ENCODE measurements at places on chromosomes 3 and 15.
A peak's percentile ranks its signal among the peaks of the same experiment; 100 is the strongest.

- no peak for DNase-seq
These were observed 101.1 kb upstream of the CCNL1 start for GRCh38 chr3:157261000-157261399.

DNA sequence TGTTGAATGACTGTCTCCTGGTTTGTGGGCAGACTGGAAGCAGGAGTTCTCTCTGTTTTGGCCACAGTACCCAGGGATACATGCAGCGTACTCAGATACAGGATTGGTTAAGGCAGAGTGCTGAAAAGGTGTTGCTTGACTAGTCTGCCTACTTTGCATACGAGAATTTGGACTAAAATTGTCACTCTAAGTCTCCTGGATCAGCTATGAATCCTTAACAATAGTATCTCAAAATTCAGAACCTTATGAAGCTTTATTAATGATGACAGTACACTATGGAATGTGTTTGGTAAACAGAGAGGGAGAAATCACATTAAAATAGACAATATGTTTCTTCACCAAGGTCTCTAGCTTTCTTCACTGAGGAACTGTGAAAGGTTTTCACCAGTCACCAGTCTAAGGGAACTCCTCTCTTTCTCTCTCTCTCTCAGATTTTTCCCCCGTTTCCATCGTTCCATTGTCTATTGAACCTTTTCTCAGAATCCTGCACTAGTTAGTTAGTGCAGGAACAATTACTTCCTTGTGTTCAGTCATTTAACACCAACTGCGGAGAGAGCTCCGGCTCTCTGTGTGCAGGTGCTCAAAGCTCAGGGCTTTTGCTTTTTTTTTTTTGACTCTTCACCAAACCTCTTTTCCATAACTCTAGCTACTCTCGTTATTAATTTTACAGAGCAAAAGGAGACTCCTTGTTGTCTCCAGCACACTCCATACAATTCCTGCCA is 85.9 kb upstream of the FNDC3B start:
- no peak for DNase-seq

DNA sequence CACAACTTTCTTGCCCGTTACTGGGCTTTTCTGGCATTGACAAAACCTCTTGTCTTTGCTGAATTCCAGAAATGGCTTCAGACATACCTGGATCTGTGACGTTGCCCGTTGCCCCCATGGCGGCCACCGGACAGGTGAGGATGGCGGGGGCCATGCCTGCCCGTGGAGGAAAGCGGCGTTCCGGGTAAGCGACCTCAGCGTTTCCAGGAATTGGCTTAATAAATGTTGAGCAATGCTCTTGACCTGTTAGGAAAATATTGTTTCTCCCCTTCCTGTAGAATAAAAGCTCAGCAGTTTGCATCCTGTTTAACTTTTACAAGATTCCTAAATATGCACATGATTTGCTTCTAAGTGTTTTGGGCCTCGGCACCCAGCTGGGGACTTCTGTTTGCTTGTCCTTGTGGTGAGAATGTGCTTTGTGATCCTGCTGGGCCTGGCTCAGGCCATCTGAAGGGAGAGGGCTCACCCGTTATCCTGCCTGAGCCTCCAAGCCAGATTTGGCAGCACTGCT is 46.7 kb downstream of the ARNT2 start:
- DNase-seq, result no peak

GRCh38 chr3:112647122-112647521 is 6.2 kb upstream of the CCDC80 start:
- DNase-seq, result no peak

- DNase-seq, result no peak
These were observed 172.2 kb upstream of the STRIT1 start for GRCh38 chr3:155465664-155466063.

DNA sequence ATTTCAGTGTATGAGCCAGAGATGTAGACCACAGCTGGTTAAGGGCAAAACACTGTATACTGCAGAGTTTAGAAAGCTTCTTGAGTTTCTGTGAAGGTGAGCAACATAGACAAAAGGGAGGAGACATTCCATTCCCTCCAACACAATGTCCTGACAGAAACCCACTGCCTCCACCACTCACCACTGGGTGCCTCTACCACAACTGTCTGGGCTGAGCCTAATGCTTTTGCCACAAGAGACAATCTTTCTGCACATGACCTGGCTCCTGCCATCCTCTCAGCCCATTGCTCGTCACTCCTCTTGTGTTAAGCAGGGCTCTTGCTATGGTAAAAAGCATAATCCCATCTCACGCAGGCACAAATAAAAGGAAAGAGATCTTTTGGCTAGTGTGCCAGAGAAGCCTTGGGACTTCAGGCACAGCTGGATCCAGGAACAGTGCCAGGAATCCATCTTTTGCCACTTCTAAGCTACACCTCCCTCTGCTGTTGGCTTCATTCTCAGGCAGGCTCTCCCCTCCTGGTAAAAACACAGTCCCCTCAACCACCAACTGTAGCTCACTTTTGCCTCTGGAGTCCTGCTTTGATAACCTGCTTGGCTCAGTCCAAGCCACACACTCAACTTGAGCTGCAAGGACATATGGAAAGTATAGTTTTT is 140.6 kb upstream of the PRR20G start:
- no peak for DNase-seq

DNA sequence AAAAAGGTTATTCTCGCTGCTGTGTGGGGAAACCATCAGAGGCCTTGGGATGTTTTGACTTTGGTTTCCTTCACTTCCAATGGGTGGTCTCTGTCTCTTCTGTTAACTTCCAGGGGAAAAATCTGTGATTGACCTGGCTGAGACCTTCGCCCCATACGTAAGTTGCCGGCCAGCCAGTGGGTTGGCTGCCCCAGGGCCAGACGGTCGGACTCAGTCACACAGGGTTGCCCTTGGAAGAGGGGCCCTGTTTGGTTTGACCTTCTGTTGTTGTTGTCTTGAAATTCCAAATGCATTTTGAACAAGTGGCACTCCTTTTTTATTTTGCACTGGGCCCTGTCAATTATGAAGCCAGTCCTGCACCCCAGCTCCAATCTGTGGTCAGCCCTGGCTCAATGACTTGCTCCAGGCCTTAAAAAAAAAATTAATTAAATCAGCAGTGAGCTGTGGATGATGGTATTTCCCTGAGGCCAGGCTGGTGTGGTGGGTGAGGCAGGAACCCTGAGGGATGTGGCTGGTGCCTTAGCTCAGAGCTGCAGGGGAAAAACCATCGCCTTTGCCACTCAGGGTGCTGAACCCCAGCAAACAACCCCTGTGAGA is 4.5 kb downstream of the FAM107A start:
- no peak for DNase-seq

DNA sequence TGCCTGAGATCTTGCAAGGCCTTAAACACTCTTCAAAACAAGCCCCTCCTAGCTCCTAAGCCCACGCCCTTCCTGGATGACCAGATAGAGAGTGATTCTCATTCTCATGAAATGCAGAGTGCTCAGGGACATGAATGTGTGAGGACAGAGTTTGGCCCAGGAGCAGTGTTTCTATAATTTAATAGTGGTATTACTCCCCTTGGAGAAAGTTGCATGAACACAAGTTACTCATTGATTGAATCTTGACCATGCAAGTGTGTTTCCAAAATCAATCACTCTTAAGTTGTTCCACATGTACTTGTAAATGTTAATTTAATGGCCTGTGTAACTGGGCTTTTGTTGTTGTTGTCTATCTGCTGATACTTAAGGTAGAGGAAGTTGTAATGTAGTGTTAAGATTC is 181.6 kb downstream of the ADAMTSL3 start:
- DNase-seq, result no peak

GRCh38 chr3:28916713-28917499 is 364.0 kb upstream of the RBMS3 start:
- peak; percentile 38 for DNase-seq

- DNase-seq, result no peak
These were observed 38.4 kb upstream of the BFSP2 start for GRCh38 chr3:133361435-133361834.

DNA sequence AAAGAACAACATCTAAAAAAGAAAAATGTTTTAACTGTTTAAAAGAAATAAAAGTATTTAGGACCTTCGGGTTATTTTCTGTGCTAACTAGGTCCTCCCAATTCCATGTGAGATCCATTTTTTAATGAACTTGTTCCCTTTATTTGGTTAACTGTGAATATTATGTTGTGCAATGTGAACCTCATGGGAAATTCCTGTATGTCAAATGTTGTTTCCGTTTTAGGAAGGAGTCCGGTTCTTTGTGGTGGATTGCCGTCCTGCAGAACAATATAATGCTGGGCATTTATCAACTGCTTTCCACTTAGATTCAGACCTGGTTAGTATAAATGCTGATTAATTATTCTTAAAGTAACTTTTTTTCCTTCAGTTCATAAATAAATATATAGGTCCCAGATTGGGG is 35.5 kb upstream of the NIT2 start:
- DNase-seq, result no peak

DNA sequence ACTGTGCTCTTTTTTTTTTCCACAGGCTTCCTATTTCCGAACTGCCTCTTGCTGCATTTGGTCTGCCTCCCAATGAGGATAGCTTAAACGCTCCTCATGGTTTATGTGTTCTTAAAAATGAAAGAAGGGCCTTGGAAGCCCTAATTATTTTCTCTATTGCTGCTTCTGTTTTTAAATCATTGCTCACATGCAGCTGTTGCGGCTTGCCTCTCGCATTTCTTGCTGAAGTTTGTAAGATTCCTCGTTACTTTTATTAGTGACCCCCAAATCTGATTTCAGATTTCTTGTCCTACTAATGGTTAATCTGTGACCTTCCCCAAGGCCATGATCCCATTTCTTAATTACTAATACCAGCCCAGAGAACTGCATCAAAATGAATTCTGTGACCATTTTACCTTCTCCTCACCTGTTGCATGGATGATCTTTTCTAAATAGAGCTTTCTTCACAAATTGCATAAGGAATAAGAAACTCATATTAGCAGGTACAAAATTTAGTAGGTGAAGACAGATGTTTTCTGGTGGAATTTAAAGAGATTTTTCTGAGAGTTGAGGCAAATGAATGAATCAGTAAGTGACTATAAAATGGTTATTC is 1.8 kb downstream of the UBE2E1 start:
- no peak for DNase-seq

DNA sequence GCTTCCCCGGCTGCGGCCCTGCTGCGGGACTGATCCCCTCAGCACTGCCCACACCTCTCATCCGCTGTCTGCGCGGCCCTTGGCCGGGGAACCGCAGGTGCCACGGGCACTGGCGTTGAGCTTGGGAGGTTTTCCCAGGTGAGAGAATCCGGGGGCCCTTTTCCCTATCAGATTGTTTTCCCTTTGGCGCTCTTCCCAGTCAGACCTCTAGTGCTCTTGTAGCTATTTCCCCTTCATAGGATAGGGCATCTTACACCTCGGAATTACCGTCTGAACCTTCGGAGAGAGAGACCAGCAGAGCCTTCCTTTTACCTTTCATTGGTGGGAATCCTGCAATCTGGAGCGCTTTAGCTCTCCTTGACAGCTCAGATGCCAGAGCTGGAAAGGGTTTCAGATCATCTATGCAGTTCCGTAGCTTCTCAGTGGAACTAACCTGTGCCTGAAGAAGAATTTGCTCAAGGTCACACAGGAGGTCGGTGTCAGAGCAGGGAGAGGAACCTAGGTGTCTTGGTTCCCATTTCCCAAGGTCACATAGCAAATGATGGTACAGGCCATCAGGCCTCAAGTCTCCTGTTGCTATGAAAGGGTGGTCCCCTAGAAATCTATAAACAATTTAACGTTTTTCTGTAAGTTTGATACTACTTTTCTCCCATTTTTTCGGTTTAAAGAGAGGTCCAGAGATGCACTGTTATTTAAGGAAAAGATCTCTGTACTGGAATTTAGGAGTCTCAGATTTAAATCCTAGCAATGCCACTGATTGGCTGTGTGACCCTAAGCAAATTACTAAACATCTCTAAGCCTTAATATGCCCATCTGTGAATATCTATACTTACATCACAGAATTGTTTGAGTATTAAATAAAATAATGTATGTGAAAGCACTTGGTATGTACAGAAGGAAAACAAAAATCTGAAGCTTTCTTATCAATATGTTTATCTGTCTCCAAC is 916 bp downstream of the IDH3A start:
- no peak for DNase-seq

GRCh38 chr3:52052831-52053306 is 3.5 kb downstream of the DUSP7 start:
- DNase-seq, result no peak

GRCh38 chr3:183870563-183870962 is 14.1 kb downstream of the PARL start:
- no peak for DNase-seq

GRCh38 chr3:60812502-60812901 is 438.8 kb downstream of the FHIT start:
- no peak for DNase-seq

DNA sequence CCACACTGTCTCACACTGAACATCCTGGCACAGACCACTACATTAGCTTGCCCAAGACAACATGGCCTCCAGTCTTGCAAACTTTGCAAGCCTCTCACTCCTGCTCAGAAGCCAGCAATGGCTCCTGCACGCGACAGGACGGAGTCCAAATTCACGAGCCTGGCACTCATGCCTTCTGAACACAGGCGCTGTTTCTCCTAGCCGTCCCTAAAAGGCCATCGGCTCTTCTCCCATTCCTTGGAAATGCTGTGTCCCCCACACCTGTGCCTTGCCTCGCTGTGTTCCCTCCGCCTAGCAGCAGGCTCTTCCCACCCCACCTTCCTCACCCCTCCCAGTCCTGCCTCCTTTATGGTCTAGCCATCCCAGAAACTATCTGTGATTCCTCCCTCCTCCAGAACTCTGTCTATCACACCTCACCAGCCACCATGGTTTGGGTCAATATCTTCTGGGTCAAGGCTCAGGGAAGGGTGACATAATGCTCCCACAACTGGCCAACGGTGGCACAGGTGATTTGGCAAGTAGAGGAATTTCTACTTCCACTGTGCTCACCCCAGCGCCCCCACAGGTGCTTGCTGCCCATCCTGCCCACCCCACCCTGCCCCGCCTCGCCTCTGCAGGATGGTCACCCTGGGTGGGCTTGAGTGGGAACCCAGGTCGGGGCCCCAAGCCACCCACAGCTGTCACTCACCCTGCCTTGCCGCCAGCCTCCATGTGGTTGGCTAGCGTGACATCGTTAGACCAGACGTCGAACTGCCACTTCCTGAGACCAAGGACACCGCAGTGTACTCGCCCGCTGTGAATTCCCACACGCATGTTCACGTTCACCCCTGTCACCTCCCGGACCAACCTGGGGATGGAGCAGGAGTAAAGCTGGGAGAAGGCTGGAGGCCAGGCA is 120.7 kb downstream of the ADCY5 start:
- DNase-seq, result no peak

DNA sequence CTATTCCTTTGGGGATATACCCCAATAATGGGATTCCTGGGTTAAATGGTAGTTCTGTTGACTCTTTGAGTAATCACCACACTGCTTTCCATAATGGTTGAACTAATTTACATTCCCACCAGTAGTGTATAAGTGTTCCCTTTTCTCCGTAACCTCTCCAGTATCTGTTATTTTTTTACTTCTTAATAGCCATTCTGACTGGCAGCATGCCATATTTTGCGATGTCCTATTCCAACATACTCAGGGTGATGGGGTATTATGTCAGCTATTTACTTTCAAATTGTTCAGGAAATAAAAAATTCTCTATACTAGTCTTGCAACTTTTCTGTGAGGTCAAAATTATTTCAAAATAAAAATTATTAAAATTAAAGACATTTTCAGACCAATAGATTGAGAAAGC is 9.1 kb upstream of the PARP14 start:
- DNase-seq, result no peak

Data from GM19239 (cell line).